ENCODE measurements at places on chromosomes 6 and 20. TPM values are rescaled to one million over a fixed set of nuclear protein-coding genes. Genes with fewer than 3 reads are reported as not detected.

DNA sequence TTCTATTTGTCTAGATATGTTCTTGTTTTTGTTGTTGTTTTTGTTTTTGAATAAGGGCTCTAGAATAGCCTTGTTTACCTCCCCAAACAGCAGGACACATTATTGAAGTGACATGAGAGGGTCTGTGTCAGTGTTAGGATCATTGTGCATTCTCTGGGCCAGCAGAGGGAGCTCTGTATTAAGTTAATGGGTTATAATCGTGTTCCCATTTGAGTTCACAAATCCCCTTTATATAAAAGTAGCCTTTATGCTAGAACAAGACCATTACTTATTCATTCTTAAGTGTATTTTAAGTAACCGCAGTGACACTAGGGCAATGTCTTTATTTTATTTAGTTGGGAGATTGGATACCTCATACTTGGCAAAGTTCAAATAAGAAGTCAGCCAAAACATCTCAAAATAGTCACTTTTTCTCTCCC, 44.8 kb downstream of the STK4 start:
- DNase-seq: no peak

The TRIM40 gene
- total RNA-seq: not detected

The TUBB1 gene
- total RNA-seq: 0.43 TPM

The SMLR1 gene
- total RNA-seq: not detected

DNA sequence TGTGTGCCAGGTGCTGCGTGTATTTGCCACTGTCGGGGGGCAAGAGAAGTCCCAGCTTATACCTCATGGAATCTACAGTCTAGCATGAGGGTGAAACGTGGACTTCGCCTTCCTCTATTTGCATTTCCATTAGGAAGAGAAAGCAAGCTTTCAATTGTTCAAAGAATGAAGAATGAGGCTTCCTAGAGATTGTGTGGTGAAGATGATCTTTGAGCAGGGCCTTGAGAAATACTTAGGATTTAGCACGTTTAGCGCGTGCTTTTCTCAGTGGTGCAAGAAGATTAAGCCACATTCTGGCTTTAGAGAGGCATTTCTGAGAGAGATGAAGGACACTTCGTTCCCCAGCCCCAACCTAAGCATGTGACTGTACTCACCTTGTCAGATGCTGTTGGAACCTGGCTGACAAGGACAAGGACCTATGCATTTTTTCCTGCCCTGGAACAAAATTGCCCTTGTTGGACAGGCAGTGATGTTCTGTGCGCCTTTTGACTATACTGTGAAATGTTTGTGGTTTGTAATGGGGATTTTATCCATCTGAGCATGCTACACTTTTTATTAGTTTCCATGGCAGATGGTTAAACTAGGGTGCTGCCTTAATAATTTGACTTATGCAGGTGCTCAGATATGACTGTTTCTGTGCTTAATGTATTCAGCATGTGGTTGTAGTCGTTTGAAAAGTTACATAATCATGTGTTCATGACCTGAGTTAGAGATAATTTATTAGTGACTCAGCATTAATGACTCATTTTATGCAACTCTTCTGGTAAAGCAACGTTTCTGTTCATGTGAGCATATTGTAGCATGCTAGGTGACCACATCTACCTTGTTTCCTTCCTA, 10.7 kb downstream of the TULP4 start:
- no peak for DNase-seq

DNA sequence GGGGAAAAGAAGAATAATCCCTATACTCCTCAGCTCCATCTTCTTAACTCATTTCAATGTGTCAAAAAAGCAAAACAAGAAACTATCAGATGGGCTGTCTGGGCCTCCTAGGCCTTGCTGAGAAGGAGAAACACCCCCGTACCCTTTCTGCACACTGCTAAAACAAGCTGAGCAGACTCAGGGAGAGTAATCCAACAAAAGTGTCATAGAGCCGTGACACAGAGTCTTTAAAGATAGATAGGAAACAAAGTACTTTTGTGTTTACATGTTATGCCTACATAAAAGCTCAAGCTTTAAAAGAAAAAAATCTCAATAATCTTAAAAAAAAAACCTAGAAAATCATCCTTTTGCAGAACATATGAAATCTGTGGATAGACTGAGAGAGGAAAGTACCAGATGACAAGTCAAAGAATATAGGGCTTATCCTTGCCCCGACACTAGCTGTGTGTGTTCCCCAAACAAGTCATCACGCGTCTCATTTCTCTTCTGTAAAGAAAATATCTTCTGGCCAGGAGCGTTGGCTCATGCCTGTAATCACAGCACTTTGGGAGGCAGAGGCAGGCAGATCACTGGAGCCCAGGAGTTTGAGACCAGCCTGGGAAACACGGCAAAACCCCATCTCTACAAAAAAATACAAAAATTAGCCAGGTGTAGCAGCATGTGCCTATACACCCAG, 81.3 kb downstream of the MAP3K5 start:
- DNase-seq: no peak

DNA sequence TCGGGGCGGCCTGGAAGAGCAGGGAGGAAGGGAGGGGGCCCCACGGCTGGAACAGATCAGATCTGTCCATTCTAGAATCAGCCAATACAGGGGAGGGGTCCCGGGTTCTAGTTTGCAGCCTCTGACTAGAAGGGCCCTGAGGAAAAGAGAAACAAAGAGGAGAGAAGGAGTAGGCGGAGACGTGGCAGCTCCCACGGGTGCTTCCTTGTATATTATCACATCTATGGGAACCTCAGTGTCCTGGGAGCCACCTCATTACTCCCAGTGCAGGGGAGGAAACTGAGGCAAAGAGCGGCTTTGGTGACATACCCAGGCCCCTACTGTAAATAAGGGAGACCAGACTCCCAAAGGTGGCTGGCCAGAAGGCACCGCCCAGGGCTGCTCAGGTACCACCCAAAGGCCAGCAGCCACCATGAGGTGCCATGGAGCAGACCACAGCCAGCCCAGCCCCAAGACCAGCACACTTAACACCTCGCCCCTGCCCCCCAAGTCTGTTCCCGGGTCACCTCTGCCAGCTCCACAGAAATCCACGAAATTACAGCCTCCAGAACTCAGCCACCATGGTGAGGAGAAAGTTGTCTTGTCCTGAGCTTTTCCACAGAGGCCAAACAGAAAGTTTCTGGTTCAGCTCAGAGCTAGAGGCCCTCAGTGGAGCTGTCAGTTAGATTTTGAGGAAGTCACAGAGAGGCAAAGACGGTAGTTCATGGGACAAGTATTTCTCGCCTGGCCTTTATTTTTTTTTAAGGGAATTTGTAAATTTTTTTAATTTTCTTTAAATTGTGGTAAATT, 2.1 kb downstream of the ZC3H12D start:
- DNase-seq: no peak

DNA sequence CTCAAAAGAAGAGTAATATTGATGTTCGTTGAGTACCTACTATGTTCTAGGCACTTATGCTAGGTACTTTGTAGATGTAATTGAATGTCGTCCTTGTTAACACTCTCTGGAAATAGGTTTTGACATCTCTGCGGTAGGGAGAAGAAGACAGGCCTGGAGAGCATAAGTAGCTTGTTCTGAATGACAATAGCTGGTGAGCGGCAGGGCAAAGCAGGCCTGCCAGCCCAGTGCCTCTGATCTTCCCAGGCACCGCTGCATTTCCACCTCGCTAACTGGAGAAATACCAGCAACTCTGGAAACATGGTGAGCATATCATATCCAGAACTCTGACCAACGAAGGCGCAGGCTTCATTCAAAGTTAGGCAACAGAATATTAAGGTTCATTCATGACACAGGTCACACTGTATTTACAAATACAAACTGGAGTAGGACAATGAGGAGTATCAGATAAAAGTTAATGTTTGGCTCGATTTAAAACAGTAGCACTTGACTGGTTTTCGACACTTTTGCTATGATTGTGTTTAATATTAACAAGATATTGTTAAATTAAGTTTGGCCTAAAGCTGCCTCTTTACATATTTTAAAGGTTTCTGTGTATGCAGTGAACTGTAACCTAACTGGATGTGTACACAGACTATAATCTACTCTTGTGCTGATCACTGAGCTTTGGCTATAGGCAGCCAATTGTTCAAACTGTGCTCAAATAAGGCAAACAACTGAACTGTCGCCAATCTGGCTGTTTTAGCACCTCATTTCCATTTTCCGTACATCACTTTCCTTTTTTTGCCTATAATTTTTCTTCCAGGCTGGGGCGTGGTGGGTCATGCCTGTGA, 54.1 kb downstream of the PPP1R3G start:
- no peak for DNase-seq

- no peak for DNase-seq
Observed at GRCh38 chr20:48721324-48722001, 106.3 kb downstream of the PREX1 start.

- DNase-seq: peak; percentile 83
Observed at GRCh38 chr20:6008254-6008653, 45.6 kb downstream of the LRRN4 start.

DNA sequence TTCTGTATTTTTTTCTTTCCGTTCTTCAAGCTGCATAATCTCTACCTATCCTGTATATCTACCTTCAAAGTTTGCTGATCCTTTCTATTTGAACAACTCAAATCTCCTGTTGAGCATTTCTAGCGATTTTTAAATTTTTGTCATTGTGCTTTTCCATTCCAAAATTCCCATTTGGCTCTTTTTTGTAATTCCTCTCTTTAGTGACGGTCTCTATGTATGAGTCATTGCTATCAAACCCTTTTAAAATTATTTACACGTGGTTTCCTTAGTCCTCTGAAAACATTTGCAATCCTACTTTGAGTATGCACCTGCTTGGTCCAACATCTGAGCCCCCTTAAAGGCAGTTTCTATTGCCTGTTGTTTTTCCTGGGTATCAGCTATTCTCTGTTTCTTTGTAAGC, 100.5 kb upstream of the FOXC1 start:
- DNase-seq: no peak

GRCh38 chr6:41887331-41887751, 7.8 kb downstream of the USP49 start:
- no peak for DNase-seq

DNA sequence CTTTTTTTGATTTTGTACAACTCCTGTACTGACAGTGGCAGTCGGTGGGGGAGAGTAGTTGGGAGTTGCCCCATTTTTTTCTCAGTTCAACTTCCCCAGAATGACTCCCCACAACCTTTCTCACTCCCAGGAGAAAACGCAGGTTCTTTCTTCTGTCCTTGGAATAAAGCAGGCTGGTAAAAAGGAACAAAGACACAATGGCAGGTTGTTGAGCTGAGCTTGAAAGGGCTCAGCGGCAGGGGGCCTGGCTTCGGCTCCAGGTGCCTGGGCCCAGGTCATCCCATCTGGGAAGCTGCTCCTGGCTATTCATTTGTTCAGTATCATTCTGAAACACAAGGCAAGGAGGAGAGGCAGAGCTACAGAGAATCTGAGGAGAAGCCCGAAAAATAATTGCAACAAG, 46.2 kb downstream of the PROKR2 start:
- no peak for DNase-seq

The MANEA gene
- 9.9 TPM for total RNA-seq

DNA sequence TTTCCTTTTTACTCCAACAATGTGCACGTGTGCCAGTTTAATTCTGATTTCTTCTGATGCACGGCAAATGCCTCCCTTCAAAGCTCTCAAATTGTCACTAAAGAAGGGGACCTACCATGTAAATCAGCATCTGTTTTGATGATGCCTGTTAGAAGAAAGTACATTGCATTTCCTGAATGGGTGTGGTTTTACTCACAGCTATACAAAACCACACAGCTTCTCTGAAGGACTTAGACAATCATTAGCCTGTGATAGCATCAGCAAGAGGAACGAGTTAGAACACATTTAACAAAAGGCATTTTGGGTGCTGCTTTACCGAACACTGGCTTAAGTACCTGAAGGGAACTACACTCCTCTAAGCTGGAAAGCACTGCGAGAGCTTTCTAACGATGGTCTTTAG, 109.4 kb downstream of the ATXN1 start:
- no peak for DNase-seq

The KCNK5 gene
- 2.1 TPM for total RNA-seq

GRCh38 chr6:37314487-37315156, 39.2 kb upstream of the RNF8 start:
- no peak for DNase-seq

DNA sequence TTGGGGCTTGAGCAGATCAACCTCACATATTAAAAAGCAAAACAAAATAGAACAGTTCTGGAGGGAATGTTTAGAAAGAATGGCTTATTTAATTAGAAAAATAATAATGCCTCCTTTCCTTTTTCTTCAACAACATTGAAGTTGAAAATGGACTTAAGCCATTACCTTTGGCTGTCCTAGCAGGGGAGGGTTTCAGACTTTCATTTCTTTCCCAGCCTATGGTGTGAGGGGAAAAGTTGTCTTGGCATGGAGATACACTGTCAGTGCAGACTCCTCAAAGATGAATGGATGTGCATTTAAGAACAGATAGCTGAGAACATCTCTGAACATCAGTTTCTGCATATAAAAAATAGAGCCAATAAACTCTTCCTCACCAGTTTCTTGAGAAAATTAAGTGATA, 169.5 kb downstream of the PAX1 start:
- no peak for DNase-seq

- no peak for DNase-seq
Observed at GRCh38 chr6:108578166-108578565, 17.4 kb downstream of the FOXO3 start.

The BTBD3 gene
- total RNA-seq: 18.4 TPM

DNA sequence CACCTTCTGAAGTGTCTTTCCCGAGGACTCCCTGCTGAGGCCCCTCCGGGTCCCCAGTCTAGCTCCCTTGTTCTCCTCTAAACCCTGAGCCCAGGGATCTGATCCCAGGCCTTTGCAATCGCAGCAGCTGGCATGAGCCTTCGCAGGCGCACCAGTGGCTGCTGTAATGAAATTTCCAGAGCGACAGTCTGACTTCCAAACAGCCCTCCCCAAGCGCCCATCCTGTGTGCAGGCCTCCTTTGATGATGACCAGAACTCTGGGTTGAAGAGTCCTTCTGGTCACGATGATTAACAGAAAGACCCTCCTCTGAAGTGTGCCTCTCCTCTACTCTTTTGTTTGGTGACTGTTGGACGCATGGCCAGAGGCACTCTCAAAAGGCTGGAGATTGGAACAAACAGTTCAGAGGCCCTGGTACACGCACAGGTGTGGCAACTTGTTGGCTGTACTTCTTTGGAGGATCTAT, 89.1 kb upstream of the MPC1 start:
- DNase-seq: no peak

GRCh38 chr6:7723041-7723447, 2.9 kb upstream of the BMP6 start:
- peak; percentile 93 for DNase-seq

The MYT1 gene
- not detected for total RNA-seq

GRCh38 chr6:105893741-105894140, 192.4 kb upstream of the PRDM1 start:
- DNase-seq: no peak

The MYB gene
- total RNA-seq: 0.29 TPM

- DNase-seq: no peak
Observed at GRCh38 chr6:18605841-18606240, 218.7 kb downstream of the RNF144B start.
